ENCODE measurements at places on chromosomes 5 and 9. TPM values are rescaled to one million over a fixed set of nuclear protein-coding genes. Genes with fewer than 3 reads are reported as not detected.

Gene C5orf52
- not detected for polyA plus RNA-seq

Gene PROB1
- polyA plus RNA-seq = 0.33 TPM

Gene SHROOM1
- polyA plus RNA-seq = 2.8 TPM

Gene PCDHA9
- polyA plus RNA-seq = not detected

Gene PARP8
- polyA plus RNA-seq = 14.8 TPM

Gene SWI5
- 15.6 TPM for polyA plus RNA-seq

Data from spleen (tissue), 13 donors.